Thymus (tissue), 14 donors: ENCODE measurements at places on chromosomes 2 and 18. TPM values are rescaled to one million over a fixed set of nuclear protein-coding genes. Genes with fewer than 3 reads are reported as not detected.

EPHA4 gene
- 9.0 TPM for total RNA-seq

ZNF236 gene
- total RNA-seq = 10.4 TPM

ABHD1 gene
- 0.09 TPM for total RNA-seq

NR4A2 gene
- 0.61 TPM for total RNA-seq

CCDC102B gene
- total RNA-seq = 6.1 TPM

RTN4 gene
- total RNA-seq = 42.9 TPM

UGT1A10 gene
- total RNA-seq = 0.09 TPM

ZNF513 gene
- total RNA-seq = 9.3 TPM

MSTN gene
- total RNA-seq = 0.19 TPM

SLC9A2 gene
- 0.66 TPM for total RNA-seq

AGXT gene
- 0.14 TPM for total RNA-seq

EGR4 gene
- 0.05 TPM for total RNA-seq

ITGAV gene
- total RNA-seq = 44.6 TPM

VIL1 gene
- total RNA-seq = 0.14 TPM

DSG2 gene
- 16.0 TPM for total RNA-seq

NGEF gene
- total RNA-seq = 0.14 TPM

LAMA3 gene
- 8.9 TPM for total RNA-seq

TMEM182 gene
- total RNA-seq = 2.3 TPM

MYL12B gene
- total RNA-seq = 479 TPM

FAHD2B gene
- 7.6 TPM for total RNA-seq

FLACC1 gene
- 1.7 TPM for total RNA-seq
